ENCODE measurements at places on chromosomes 3 and 15.

- no peak for DNase-seq
Observed at GRCh38 chr15:101639667-101640066, 12.5 kb downstream of the TM2D3 start.

DNA sequence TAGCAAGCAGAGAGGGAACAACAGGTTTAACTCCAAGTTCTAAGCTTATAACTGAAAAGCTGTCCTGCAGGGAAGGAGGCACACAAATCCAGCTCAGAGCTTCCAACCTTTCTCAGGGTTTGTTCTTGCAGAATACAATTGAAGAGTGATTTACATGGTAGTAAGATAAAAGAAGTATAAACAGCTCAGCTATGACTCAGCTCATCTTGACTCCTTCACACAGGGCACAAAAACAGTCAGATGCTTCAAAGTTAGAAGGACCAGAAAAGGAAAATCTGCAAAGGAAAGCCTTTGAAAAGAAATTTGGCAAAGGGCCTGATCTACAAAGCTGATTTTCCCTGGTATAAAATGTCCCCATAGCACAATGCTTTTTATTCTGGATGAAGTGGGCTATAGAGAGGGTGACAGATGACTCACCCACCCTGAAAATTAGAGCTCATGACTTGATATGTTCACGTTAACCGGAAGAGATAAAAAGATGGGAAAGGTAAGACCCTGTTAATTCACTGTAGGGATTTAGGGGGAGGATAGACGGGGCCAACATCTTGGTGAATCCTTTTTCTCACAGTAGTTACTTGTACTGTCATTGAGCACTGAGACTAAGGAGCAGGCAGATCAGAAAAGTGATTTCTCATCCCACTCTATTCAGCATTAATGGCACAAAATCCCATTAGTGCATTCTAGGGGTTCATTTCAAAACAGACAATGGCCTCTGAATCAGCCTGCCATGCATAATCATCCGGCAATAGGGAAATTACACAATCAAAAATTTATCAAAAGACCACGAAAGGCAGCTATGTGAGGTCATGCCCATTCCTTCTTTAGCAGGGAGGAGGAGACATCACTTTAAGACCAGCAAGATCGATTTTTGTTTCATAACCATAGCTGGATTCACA is 143.5 kb downstream of the GAP43 start:
- no peak for DNase-seq

DNA sequence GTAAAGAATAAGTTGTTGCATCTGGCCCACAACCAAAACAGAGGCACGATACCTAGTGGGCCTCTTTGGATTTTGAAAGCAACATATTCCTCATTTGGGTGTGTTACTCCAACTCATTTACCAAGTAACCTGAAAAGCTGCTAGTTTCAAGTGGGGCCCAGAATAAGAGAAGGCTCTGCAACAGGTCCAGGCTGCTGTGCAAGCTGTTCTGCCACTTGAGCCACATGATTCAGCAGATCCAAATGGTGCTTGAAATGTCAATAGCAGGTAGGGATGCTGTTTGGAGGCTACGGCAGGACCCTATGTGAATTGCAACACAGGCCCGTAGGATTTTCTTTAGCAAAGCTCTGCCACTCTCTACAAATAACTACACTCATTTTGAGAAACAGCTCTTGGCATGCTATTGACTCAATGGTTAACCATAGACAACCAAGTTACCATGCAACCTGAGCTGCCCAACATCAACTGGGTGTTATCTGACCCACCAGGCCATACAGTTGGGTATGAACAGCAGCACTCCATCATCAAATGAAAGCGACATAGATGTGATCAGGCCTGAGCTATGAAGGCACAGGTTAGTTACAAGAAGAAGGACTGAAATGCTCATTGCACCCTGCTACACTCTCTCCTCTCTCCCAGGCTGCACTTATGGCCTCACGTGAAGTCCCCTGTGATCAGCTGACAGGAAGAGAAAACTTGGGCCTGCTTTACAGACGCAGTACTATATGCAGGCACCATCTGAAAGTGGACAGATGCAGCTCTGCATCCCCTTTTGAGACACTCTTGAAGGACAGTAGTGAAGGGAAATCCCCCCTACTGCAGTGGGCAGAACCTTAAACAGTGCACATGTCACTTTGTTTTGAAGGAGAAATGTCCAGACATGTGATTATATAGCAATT is 9.5 kb upstream of the MCF2L2 start:
- no peak for DNase-seq

DNA sequence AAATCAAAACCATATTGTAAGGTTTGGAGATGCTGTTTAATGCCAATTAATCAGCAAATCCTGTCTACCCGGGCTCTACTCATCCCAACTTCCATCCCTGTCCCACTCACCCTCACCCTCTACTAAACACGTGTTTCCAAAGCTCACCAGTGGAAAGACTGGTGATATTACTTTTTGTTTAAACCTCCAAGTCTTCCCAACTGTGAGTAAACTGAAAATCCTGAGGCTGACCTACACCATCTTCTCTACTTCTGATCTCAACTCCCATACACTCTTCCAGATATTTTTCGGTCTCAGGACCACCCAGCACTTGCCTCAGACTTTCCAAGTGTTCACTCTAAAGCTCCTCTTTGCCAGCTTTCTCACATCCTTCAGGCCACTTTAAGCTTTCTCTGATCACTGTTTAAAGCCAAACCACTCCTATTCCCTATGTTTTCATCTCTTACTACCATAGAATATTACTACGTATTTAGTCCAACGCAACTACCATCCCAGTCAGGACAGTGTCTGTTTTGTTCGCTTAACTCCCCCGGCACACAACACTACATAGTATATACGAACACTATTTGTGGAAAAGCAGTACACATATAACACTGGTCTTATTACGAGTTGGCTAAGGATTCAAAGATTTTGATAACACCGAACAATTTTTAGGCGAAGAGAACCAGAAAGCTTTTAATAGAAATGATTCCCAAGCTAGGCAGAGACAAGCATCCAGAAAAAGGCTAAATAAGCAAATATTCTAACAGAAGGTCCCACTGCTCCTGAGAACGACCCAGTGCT is 684 bp downstream of the RPL4 start:
- DNase-seq, result no peak

GRCh38 chr3:141011997-141012262 is 39.2 kb upstream of the SPSB4 start:
- no peak for DNase-seq

- no peak for DNase-seq
Observed at GRCh38 chr3:194145702-194146101, 9.8 kb downstream of the HES1 start.

DNA sequence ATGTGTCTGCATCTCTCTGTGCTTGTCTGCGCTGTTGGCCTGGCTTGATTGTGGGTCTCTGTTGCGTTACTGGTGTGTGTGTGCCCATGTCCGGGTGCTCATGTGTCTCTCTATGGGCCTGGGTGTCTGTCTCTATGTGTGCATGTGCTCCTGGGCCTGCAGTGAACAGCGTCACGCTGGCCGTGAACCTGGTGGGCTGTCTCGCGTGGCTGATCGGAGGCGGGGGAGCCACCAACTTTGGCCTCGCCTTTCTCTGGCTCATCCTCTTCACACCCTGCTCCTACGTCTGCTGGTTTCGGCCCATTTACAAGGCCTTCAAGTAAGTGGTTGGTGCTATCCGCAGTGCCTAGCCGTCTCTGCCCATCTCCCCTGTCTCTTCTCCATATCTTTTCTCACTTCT is 7.0 kb upstream of the PPCDC start:
- no peak for DNase-seq

GRCh38 chr15:91553196-91553854 is 300.2 kb upstream of the SLCO3A1 start:
- DNase-seq, result no peak

- no peak for DNase-seq
Observed at GRCh38 chr15:49154359-49154758, 1.0 kb downstream of the COPS2 start.

Measured in activated T-helper 1 cell treated with anti-CD3 and anti-CD28 coated beads, Interleukin-2, amount 50 U/mL, for 16 hours (primary cell).